GM23338 (cell line): ENCODE measurements at places on chromosomes 13 and 19. TPM values are rescaled to one million over a fixed set of nuclear protein-coding genes. Genes with fewer than 3 reads are reported as not detected.

Gene ZNF808
- total RNA-seq = 27.1 and 32.1 TPM in 2 replicates

Gene ZNF560
- 0.14 and 0.31 TPM in 2 replicates for total RNA-seq

Gene PSG3
- not detected in 2 replicates for total RNA-seq

Gene WDR87
- not detected in 2 replicates for total RNA-seq

Gene SBK2
- total RNA-seq = 2.0 and 3.5 TPM in 2 replicates

Gene ZNF614
- total RNA-seq = 21.6 and 26.2 TPM in 2 replicates

Gene SBSN
- total RNA-seq = not detected in 2 replicates

Gene SCN1B
- 3.4 and 4.8 TPM in 2 replicates for total RNA-seq

Gene TUBA3C
- not detected in 2 replicates for total RNA-seq

Gene PRR12
- total RNA-seq = 32.1 and 41.6 TPM in 2 replicates

Gene ZNF100
- 19.4 and 25.1 TPM in 2 replicates for total RNA-seq

Gene GPR18
- not detected in 2 replicates for total RNA-seq

Gene NLRP4
- 0.19 TPM in 1 of 2 replicates, not detected in the other for total RNA-seq

Gene PSG11
- not detected in 2 replicates for total RNA-seq

Gene ZNF43
- 51.7 and 59.8 TPM in 2 replicates for total RNA-seq

Gene ELSPBP1
- not detected in 2 replicates for total RNA-seq

Gene B3GNT3
- total RNA-seq = 1.0 and 1.9 TPM in 2 replicates

Gene TMEM150B
- not detected in 2 replicates for total RNA-seq

Gene GFY
- total RNA-seq = not detected in 2 replicates

Gene BST2
- 28.9 and 33.9 TPM in 2 replicates for total RNA-seq

Gene MCF2L
- total RNA-seq = 22.9 and 25.6 TPM in 2 replicates

Gene IRS2
- total RNA-seq = 12.4 and 14.5 TPM in 2 replicates

Gene IGFL1
- total RNA-seq = not detected in 2 replicates

Gene ALKBH7
- 52.0 and 75.4 TPM in 2 replicates for total RNA-seq
